ENCODE measurements at places on chromosomes 6 and 20.

DNA sequence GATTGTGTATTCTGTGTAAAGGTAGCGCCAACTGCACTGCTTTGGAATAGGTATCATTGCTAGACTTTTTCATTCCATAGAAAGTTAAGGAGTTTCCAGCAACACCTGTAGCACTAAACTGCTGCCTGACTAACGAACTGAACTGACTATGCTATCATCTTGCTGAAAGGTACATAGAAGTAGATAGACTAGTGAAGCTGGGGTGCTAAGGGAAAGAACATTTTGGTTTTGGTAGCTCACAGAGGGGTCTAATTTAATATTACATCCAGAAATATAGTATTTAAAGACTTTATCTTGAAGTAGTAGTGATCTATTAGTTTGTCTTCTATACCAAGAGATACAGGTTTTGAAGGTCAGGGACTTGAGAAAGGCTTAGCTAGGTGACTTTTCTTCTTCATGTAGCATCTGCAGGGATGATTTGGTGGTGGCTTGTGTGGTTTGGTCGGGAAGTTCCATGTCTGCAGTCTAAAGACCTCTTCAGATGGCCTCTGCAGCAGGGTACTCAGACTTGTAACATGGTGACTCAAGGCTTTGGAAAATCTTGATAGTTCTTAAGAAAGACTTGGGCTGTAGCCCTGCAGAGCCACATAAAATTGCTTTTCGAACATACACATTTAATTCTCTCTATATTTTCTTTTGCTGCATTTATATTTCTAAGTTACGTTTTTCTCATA lies 10.2 kb downstream of the SENP6 start:
- DNase-seq: no peak

GRCh38 chr6:162385980-162386379 lies 341.6 kb downstream of the PRKN start:
- no peak for DNase-seq

GRCh38 chr20:54015496-54015895 lies 54.9 kb downstream of the BCAS1 start:
- DNase-seq: no peak

DNA sequence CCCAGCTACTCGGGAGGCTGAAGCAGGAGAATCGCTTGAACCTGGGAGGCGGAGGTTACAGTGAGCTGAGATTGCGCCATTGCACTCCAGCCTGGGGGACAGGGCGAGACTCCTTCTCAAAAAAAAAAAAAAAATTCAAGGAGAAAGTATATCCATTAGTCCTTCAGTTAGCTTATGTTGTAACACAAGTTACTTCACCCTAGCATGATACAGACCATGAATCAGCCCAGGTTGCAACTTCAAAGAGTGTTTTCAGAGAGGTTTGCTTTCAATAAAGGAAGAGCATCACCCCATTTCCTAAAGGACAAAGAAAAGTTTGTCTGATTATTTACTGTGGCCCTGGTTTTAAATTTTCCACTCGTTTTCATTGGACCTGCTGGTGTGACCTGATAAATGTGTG lies 73.0 kb downstream of the SERAC1 start:
- no peak for DNase-seq

DNA sequence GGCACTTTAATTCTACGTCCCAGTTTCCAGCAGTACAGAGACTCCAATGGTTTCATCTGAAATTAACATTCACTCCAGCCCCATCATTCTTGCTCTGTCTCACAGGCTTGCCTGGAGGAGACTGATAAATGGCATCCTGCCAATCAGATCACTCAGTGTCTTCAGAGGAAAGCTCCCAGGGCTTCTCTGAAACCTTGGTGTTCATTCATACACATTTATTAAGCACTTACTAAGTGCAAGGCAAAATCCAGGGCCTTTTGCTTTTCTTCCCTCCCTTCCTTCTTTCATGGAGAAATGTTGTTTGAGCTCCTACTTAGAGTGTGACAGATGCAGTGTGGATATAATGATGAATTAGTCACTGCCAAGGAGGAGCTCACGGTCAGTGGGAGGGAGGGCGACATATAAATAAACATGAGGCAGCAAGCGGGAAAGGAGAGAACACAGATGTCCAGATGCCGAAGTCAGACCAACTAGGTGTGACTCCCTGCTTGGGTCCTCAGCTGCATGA lies 106.7 kb upstream of the DTNBP1 start:
- DNase-seq: no peak

GRCh38 chr6:40822619-40823018 lies 216.4 kb downstream of the UNC5CL start:
- no peak for DNase-seq

DNA sequence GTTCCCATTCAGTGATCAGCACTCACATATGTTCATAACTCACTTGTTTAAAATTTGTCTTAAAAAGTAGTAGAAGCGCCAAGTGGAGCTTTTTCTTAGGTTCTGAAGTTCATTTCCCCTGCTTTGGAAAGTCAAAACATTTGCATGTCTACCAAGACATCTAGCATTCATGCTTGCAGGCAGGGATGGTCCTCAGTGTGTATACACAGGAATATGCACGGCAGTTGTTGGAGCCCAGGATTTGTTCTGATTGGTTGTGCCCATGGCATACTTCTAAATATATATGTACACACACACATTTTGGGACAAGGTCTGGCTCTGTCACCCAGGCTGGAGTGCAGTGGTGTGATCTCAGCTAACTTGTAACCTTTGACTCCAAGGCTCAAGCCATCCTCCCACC lies 2.4 kb upstream of the GPX6 start:
- DNase-seq: no peak

- no peak for DNase-seq
These were observed 139.4 kb downstream of the ID4 start for GRCh38 chr6:19976411-19977129.

GRCh38 chr6:147063469-147064031 lies 140.7 kb upstream of the STXBP5 start:
- peak; percentile 32 for DNase-seq

DNA sequence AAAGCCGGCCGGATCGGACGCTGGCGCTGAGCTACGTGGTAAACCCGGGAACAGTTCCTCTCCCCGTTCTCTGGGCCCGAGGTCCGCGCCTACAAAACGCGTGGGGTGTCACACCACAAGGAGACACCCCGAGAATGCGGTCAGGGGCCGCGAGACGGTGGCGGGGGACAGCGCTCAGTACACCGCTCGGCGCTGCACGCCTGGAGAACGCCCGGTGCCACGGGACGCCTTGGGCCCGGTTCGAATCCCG lies 670 bp downstream of the NCOA5 start:
- DNase-seq: no peak

DNA sequence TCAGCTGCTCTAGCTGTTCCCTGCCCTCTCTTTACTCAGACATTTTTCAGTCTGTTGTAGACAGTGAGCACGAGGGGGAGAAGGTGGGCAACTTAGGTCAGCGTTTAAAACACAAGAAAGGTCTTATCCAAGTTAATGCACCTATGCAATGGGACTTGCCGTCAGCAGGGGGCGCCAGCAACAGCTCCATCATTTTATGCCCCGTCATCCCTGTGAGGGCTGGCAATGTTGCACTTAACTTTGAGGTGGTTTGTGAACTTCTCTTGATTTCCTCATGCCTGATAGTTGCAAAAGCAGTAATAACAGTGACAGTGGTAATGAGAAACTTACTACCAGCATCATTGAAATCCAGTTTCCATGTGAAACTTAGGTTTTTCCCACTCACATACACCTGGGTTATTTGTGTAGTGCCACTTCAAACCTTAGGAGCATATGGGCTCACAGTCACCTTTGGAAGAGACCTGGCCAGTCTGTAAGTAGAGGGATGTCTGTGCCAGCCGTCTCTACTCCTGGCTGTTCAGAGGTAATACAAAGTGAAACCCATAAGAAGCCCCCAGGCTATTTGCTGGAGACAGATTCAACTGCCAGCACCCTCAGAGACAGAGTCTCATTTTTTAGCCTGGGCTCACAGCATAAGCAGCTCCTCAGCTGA lies 44.9 kb upstream of the ID1 start:
- DNase-seq: no peak

GRCh38 chr6:34565722-34566137 lies 9.6 kb upstream of the SPDEF start:
- no peak for DNase-seq

- DNase-seq: peak; percentile 33
These were observed 164.4 kb downstream of the SIM1 start for GRCh38 chr6:100300221-100300736.

DNA sequence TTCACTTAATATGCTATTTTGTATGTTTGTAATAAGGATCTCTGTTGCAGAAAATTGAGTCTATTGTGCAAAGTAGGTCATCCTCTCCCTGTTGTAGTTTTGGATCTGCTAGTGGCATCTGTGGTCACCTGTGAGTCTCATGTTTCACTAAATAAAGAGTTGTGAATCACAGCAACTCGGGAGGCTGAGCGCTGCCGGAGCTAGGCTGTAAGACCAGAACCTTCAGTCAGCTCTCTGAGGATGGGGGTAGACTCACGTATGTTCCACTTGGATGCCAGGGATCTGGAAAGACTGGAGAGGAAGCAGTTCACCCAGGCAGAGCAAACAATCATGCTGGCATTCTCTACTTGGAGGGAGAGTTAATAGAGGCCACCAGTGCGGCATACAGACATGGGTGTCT lies 187.3 kb upstream of the FOXA2 start:
- no peak for DNase-seq

GRCh38 chr6:153130515-153131036 lies 506 bp downstream of the RGS17 start:
- DNase-seq: no peak

- DNase-seq: no peak
These were observed 4.0 kb downstream of the FUCA2 start for GRCh38 chr6:143507358-143508145.

GRCh38 chr20:50536333-50536732 lies 26.1 kb downstream of the PTPN1 start:
- DNase-seq: no peak

GRCh38 chr6:63998991-63999390 lies 363.4 kb downstream of the PHF3 start:
- DNase-seq: no peak

GRCh38 chr6:166286839-166287271 lies 21.3 kb downstream of the PRR18 start:
- no peak for DNase-seq

- DNase-seq: peak; percentile 74
These were observed 409 bp upstream of the ATXN1 start for GRCh38 chr6:16761471-16762267.

DNA sequence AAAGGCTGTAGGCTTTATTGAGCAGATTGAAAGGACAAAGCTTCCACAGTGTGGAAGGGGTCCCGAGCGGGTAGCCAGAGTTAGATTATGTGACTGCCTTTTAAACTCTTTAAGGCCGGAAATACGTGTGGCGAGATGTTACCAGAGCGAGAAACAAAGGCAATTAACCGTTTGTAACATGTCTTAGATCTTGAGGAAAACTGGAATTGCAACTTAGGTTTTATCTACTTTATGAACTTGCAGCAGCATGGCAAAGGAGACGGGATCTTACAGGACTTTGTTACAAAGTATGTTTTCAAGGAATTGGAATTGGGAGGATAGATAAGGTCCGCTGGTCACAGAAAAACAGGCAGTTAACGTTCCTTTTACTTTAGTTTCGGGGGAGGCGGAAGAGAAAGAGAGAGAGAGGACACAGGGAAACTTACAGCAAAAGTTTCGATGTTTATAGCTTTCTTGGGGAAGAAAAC lies 594.7 kb upstream of the ADGRB3 start:
- DNase-seq: no peak

DNA sequence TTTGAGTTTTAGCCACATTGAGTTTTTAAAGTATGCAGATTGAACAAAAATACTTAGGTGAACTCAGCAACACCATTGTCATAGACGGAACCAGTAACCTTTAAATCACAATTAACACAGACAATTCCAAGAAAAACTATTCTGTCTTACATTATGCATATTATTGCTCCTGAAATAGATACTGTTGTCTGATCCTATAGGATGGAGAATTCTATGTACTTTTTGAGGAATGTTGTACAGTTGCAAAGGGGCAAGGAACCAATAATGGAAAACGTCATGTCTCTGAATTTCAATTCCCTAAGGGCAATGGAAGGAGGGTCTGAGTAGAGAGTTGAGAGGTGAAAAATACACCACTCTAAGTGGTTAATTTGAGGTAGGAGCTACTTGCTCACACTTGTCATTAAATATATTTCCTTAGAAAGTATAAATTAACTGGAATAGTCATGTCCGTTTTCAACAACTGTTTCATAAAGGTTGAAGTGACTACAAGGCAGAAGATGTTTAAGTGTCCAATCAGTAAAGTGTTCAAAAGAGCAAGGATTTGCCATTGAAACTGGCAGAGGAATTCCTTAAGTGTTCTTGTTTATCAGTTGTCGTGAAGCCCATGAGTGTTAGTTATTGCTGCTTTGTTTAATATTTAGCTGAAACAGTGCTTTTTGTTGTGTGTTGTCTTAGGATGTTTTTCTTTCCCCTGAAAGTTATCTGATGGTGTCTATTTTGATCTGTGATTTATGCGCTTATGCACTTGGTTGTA lies 1.3 kb downstream of the NKAIN2 start:
- DNase-seq: no peak

- DNase-seq: no peak
These were observed 615 bp upstream of the NTSR1 start for GRCh38 chr20:62707921-62708521.

DNA sequence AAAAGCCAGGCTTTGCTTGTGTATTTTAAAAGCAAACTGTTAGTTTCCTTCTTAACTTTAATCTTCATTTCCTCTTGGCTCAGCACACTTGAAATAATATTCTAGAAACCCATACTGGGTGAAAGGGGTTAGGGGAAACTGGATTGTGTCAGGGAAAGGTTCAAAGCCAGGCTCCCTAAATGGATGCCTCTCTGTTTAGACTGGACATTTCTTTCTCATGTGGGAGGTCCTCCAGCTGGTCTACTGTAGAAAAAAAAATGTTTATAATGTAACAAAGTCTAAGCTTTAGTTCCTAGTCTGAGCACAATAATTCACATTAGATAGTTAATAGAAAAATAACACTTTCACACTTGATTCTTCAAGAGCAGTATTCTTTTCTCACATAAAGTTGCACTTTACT lies 89.0 kb upstream of the AKIRIN2 start:
- DNase-seq: peak; percentile 21

DNA sequence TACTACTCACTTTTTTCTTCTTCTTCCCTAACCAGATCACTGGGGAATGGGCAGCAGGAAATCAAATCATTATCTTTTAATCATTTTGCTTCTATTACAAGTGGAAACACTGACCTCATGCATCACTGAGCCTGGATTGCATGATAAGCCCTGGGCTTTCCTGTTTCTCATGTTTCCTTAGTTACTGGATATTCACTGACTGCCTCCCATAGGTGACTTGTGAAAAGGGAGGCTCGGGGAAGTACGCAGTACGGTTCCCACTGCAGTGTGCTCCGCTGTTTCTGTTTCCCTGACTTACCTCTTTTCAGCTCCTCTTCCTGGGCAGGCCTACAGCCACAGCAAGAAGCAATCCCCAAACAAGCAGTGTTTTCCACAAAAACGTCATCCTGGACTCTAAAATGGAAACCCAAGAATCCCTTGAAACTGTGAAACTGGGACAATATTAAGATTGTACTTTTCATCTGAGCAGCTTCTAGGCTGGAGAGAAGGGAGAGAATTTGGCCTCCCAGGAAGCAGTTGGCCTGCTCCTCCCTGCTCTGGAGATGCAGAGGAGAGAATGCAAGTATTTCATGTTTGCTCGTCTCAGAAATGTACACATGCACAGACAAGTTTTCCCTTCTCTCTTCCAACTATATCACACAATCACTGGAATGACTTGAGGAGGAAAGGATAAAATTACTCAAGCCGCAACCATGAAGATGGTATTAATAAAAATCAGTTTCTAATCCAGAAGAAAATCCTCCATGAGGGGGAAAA lies 13.1 kb downstream of the BTNL2 start:
- no peak for DNase-seq

GRCh38 chr20:63032861-63033793 lies 26.4 kb upstream of the BHLHE23 start:
- no peak for DNase-seq

Measured in smooth muscle cell of the brain vasculature (primary cell).